ENCODE measurements at places on chromosomes 1 and 21.

- DNase-seq = no peak
These were observed 169.3 kb downstream of the GRIK3 start for GRCh38 chr1:36864823-36865601.

GRCh38 chr1:244340396-244340795 lies 111.3 kb downstream of the ADSS2 start:
- no peak for DNase-seq

- DNase-seq = no peak
These were observed 37.2 kb downstream of the PRDM16 start for GRCh38 chr1:3106216-3106615.

DNA sequence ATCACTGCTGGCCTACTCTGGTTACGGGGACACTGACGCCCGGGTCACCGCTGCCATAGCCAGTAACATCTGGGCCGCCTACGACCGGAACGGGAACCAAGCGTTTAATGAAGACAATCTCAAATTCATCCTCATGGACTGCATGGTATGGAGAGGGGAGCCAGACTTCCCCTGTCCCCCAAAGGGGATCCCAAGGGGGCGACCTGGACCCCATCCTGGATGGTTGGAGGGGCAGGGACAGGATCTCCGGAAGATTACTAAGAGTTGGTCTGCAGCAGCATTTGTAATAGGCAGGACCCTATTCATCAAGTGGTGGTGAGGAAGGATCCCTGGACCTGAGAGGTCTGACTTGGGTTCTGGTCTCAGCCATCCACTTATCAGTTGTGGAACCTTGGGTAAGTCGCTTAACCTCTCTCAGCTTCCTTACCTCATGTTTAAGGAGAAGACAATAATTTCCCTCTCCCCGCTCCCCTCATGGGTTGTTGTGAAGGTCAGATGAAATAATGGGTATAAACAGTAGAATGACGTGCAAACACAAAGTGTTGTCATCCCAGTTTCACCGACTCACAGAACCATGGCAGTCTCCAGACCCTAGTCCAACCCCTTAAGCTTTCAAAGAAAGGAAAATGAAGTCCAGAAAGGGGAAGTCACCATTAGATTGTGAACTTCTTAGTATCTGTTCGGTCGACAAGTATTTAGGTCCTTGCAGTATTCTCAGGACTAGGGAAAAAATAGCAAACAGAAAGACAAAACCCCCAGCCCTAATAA lies 883 bp downstream of the LAMTOR2 start:
- DNase-seq = no peak

DNA sequence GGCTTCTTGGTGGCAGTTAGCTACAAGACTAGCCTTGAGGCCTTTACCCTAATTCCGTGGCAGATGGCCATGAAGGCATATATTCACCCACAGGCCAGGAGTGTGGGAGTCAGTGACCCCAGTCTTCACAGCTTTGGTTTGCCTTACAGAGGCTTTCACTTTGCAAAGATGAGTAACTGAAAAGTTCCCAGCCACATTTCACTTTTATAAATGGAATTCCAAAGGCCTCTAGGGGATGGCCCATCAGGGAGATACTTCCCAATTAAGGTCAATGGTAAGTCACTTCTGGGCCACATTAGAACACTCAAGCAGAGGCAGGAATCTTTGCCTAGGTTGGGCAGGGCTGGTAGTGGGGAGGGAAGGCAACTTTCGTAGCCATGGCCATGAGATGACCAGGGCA lies 13.1 kb upstream of the HEYL start:
- DNase-seq = no peak

- DNase-seq = no peak
These were observed 18.1 kb upstream of the WASF2 start for GRCh38 chr1:27507960-27508665.

DNA sequence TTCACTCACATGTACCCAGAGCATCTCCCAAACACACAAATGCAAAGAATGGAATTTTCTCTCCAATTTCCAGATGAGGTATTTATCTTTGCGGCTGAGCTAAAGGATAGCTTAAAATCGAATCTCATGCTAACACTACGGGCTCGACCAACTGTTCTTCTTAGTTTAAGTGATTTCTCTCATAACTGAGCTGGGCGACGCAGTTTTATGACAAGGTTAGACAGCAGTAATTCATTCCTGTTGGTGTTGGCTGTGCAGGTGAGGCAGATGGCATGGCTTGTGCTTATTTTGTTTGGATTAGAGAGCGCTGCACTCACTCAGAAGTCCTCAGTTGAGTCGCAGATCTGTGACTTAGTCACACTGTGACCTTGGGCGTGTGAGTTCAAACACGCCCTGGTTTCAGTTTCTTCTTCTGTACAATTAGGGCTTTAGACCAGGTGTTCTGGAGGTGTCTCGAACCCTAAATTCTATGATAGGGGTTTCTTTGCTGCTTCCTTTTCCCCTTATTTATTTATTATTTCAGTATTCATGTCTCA lies 41.5 kb upstream of the MRPS6 start:
- DNase-seq = no peak

GRCh38 chr1:115445090-115445489 lies 107.0 kb upstream of the NGF start:
- no peak for DNase-seq

GRCh38 chr1:12178511-12178910 lies 11.7 kb downstream of the TNFRSF1B start:
- no peak for DNase-seq

DNA sequence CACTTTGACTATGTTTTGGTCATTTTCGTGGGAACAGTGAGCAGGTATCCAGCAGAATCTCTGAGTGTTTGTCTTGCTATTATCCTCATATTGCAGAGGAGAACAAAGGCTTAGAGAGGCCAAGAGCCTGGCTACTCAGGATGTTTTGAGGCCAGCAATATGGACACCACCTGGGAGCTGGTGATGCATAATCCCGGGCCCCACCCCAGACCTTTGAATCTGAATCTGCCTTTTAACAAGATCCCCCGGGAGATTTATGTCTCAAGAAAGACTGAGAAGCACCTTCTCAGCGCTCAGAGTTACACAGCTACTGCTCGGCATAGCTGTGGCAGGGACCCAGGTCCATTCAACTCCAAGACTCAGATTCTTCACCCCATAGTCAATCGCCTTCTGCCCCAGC lies 72.8 kb downstream of the PTPRU start:
- no peak for DNase-seq

- DNase-seq = no peak
These were observed 115.0 kb downstream of the SYF2 start for GRCh38 chr1:25117233-25117823.

- no peak for DNase-seq
These were observed 48.1 kb upstream of the PAXBP1 start for GRCh38 chr21:32819694-32820093.

GRCh38 chr1:42841010-42841409 lies 5.4 kb upstream of the ZNF691 start:
- DNase-seq = no peak

- DNase-seq = peak; percentile 46
These were observed 231.3 kb upstream of the VAMP3 start for GRCh38 chr1:7539769-7540175.

GRCh38 chr1:198936371-198937083 lies 297.7 kb downstream of the PTPRC start:
- DNase-seq = peak; percentile 54

- peak; percentile 43 for DNase-seq
These were observed 31.7 kb downstream of the ADAMTS1 start for GRCh38 chr21:26813426-26813998.

DNA sequence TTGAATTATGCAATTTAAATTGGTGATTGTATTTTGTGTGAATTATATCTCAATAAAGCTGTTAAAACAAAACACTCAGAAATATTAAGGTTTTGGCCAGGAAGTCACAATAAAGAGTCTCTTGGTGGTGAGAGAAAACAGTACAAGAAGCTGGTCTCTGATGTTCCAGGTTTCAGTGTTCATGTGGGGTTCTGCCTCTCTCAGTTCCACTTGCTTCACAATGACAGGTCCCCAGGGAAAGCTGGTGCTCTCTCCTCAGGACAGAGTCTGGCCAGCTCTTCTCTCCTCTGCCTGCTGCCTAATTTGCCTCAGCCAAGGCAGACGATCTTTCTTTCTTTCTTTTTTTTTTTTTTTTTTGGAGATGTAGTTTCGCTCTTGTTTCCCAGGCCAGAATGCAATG lies 342.9 kb upstream of the PLXNA2 start:
- no peak for DNase-seq

DNA sequence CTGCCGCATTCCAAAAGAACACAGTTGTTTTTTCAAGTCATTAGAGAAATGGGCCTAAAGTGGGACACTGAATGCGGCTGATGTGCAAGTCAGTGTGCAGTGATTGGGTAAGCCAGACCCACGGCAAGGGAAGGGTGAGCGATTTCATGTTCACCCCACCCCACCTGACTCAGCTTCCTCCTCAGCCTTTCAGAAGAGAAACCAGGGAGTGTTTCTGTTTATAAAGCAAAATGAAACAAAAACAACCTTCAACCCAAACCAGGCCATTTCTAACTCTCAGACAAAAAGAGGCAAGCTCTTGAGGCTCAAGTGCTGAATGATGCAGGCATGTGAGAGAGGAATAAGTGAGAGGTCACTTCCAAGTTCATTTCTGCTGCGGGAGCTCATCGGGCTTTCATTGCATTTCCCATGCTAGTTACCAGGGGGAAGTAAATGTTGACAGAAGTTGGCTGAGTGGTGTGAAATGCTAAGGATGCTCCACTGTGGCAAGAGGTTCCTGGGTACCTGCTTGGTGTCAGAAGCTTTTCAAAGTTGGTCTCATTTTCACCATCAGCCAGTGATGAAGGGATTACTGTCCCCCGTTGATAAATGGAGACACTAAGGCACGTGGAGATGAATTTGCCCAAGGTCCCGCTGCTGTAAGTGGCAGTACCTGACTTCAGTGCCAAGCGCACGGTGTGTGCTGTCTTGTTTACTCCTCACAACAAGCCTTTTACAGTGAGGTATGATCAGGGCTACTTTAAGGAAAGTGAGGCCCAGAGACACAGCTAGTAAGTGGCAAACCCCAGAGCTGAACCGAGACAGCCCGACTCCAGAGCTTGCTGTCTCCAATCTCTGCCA lies 29.1 kb downstream of the STPG1 start:
- peak; percentile 67 for DNase-seq

- no peak for DNase-seq
These were observed 15.1 kb downstream of the PEA15 start for GRCh38 chr1:160220301-160220700.

DNA sequence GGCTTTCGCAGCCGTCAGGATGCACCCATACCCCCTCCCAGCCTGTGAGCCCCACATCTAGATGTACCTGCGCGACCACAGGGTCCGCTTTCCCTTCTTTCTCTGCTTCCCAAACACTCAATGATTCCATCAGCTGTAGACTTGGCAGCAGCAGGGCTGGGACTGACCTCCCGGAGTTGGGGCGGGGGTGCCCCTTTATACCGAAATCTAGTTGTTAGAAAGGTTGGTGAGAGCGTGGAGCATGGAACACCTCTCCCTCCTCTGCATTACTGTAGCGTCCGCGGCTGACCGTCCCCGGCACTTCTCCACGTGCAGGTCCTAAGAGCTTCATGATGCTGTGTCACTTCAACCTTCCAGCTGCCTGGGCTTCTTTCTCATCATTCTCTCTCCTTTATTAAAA lies 21.1 kb upstream of the ACTRT2 start:
- no peak for DNase-seq

- no peak for DNase-seq
These were observed 242.2 kb upstream of the DMRTA2 start for GRCh38 chr1:50665413-50665812.

DNA sequence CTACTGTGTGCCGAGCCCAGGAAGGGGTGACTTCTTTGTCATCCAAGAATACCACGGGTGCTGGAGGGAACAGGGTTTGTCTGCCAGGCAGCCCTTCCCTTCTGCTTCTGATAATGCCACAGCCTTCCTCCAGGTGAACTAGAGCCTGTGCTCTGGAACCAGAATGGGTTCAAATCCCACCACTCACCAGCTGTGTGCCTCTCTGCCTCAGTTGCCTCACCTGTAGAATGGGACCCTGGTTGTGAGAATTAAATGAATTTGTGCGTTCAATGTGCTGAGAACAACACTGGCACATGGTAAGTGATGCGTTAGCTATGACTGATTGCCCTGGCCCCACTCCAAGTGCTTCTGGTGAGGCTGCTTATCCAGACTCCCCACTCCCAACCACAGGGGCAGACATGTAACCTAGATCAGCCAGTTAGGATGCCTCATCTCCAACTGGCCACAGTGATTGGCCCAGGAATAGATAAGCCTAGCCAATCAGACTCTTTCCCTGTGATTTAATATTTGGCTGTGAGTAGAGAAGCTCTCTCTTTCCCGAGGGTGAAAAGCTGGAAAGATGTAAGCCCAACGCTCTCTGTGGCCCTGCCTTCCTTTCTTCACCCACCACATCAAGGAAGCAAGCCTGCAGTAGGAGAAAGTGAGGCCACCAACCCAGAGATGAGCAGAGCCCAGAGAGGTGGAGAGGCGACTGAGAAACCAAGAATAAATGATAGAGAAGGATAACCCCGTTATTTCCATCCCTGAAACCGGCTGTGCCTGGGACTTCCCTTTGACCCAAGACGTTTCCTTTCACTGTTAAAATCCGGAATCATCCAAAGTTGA lies 20.8 kb upstream of the LAPTM5 start:
- peak; percentile 89 for DNase-seq

GRCh38 chr21:16145479-16145878 lies 415.7 kb downstream of the USP25 start:
- DNase-seq = no peak

- DNase-seq = no peak
These were observed 325.0 kb downstream of the HLX start for GRCh38 chr1:221204055-221204833.

- no peak for DNase-seq
These were observed 16.2 kb downstream of the HLX start for GRCh38 chr1:220895412-220895946.

DNA sequence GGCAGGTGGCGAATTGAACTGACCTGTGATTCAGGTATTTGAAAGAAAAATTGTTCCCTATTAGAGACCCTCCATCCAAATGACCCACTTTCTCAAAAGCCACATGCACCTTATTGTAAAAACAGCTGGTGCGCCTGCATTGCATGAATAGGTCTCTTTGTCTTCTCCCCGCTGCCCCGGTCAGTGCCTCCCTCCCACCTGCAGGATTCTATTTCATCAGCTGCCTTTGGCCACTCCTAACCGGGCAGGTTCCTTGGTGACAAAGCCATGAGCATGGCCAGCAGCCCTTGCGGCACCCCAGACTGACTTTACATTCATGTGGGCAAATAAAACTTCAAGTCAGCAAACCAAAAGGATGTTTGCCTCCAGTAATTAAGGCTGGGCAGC lies 6.4 kb downstream of the TMPRSS3 start:
- DNase-seq = no peak
